ENCODE measurements at places on chromosomes 2 and 18.

DNA sequence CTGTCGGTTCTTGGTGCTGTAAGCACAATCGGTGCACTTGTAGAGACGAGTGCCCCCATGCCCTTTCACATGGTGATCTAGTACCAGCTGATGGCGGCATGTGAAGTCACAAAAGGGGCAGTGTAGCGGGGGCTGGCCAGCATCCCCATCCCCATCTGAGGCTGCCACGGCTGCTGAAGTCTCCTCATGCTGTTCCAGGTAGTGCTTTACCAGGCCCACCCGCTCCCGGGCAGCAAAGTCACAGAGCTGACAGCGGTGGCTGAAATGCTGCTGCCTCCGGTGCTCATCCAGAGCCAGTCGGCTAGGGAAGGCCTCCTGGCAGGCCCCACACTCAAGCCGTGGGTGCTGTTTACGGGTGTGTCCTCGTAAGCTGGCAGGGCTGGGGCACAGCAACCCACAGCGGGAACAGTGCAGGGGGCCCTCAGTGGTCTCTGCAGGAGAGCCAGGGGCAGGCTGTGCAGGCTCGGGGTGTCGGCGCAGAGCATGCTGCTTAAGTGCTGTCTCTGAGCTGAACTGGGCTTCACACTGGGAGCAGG lies 17.2 kb downstream of the ZNF142 start:
- DNase-seq, result no peak

- no peak for DNase-seq
These were observed 63.6 kb downstream of the VSNL1 start for GRCh38 chr2:17604050-17604449.

DNA sequence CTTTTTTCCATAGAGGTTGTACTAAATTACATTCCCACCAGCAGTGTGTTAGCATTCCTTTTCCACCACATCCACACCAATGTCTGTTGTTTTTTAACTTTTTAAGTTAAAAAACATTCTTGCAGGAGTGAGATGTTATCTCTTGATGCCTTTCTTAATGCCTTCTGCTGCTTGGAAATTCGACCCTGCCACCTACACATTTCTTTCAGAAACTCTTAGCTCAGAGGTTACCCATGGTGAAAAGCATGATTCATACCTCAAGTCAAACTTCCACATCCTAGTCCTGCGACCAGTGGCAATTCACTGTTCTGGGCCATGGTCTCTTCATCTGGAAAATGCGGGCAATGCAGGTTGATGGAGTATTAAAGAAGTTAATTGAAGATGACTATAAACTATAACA lies 12.7 kb upstream of the HNMT start:
- DNase-seq, result no peak

DNA sequence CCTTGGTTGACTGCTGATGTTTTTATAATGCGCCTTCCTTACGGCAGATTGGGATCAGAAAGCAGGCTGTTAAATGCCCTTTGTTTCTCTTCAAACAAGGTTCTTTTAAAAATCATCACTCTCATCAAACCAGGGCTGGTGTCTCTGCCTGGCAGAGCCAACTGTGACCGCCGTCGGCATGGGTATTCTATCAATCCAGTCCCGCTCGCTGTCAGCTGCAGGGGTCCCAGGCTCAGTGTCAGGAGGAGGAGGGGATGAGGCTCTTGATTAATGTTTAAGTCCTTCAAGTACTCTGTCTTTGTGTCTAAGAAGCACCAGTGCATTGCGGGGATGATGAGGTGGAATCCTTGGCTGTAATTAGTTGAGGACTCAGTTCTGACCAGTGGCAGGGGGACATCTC lies 348.1 kb downstream of the RNF144A start:
- no peak for DNase-seq

DNA sequence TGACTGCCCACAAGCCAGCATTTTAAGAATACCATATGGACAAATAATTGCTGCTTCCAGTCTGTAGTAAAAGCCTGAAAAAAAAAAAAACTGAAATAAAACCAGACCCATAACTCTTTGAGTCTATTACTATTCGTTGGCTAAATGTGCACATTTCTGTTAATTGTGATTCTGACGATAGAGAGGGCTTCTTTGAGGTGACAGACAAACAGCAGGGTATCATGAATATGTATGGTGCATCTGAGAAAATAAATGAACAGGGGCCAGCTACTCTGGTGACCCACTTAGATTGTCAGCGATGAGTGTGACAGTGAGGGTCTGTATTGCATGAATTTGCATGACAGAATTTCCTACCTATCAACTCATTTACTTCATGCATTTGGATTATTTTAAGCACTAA lies 427.8 kb upstream of the SOX11 start:
- DNase-seq, result no peak

GRCh38 chr2:223943561-223944008 lies 1.6 kb downstream of the WDFY1 start:
- DNase-seq, result no peak

DNA sequence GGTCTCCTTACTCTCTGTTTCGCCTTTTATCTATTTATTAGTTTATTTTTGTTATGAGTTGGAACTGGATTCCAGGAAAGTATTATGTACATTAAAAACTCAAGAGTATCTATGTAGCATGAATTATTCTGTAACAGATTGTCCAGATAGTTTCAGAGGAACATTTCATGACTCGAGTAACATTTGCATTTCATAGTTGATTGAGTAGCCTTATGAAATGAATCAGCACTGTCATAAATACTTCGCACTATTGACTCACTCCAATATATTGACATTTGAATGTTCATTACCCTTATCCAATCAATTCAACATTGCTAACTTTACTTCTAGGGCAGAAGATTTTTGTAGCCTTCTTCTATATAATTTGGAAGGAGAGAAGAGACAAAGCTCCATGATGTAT lies 11.3 kb upstream of the VRK2 start:
- no peak for DNase-seq

Measured in Panc1 (cell line).